ENCODE measurements at places on chromosomes 5 and 9. TPM values are rescaled to one million over a fixed set of nuclear protein-coding genes. Genes with fewer than 3 reads are reported as not detected.
A peak's percentile ranks its signal among the peaks of the same experiment; 100 is the strongest.

Gene MAPK9
- 31.3 TPM for total RNA-seq

Gene LRRC19
- 102 TPM for total RNA-seq

Gene KIF24
- total RNA-seq: 2.1 TPM

Gene WWC1
- 51.9 TPM for total RNA-seq

Gene SPATA31A3
- total RNA-seq: not detected

Gene PCDHA4
- not detected for total RNA-seq

GRCh38 chr5:79806741-79807140 lies 117.1 kb downstream of the CMYA5 start:
- no peak for DNase-seq
- H3K4me1 ChIP-seq: no peaks in the 10 kb centered on the region
- H3K27ac ChIP-seq: no peak overlapping the region
- no peaks in the 10 kb centered on the region for H3K27me3 ChIP-seq
- no peak overlapping the region for H3K4me3 ChIP-seq

DNA sequence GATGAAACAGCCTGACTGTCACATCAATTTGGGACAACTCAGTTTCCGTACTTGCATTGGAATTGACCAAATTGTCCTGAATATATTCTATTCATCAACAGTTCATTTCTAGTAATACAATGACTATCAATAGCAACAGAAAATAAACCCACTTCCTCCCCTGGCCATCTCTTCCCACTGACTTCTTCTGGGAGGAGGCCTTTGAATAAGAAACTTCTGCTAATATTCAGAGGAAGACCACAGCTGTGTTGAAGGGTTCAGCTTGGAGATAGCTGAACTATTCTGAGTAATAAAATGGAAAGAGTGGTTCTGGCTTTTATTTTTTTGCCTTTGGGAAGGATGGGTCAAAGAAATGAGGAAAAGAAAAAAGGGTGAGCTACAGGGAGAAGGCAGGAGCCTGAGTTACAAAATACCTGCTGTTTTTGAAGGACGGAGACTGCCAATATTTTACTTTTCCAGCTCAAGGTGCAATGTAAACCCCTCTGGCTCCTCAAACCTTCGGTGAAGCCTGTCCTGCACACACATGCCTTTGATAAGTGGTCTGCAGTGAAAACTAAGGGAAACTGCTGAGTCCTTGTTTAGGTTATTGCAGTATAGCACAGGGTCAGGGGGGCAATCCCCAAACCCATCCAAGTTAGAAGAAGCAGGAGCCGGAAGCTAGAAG lies 29.9 kb downstream of the FYB1 start:
- no peak overlapping the region for H3K4me3 ChIP-seq
- no peaks in the 10 kb centered on the region for H3K27me3 ChIP-seq
- peaks cover 3% of the 10 kb centered on the region for H3K4me1 ChIP-seq
- no peaks in the 10 kb centered on the region for H3K36me3 ChIP-seq
- DNase-seq: no peak
- no peak overlapping the region for H3K27ac ChIP-seq

DNA sequence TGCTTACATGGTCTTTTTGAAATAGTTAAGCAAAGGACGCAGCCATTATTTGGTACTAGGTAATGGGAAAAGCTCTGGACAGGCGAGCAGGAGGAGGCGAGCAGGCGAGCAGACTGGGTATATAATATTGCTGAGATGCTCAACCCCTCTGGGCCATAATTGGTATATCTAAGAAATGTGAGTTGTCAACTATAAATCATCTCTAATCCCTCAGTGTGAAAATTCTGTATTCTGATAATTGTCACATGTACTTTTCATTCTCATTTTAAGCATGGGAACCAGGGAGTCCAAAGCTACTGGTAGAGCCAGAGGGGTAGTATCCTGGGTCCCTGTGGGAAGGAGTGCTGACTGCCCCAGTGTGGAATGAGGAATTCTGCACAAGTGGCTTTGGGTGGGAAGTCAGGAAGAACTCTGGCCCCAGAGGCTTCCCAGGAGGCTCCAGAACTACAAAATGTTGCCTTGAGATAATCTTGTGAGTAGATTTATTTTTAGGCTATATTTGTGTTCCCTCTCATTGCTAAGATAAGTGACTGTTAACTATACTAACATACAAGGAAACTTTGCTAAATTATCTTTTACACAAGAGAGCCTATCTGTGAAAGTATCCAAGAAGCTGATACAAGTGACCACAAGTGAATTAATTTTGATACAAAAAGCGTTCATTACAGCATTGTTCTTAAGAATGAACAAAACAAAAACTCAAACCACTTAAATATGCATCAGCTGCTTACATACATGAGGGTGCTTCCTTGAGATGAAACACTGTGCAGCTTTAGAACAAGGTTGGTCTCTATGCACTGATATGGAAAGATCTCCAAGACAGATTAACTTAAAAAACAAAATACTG lies 70.5 kb upstream of the TNFAIP8 start:
- no peaks in the 10 kb centered on the region for H3K36me3 ChIP-seq
- no peak overlapping the region for H3K4me3 ChIP-seq
- no peak for DNase-seq
- peaks cover 2% of the 10 kb centered on the region for H3K4me1 ChIP-seq
- H3K27ac ChIP-seq: no peak overlapping the region
- H3K27me3 ChIP-seq: no peaks in the 10 kb centered on the region

DNA sequence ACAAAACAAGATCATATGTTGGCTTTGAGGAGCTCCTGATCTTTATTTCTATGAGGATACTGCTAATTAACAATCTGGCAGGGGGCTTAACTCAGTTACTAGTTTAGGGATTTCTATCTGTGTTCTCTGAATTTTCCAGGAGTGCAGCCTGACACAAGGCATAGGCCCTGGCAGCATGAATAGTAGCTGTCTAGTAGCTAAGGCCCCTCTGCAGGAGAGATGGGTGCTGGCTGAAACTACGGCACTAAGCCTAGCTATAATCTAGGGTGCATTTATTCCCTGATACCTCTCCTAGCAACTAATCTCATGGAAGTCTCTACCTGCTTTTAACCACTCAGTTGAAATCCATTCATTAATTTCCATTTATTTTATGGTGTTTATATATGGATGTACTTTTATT lies 268.2 kb downstream of the TMEM232 start:
- H3K27me3 ChIP-seq: no peaks in the 10 kb centered on the region
- no peak overlapping the region for H3K4me3 ChIP-seq
- no peaks in the 10 kb centered on the region for H3K4me1 ChIP-seq
- DNase-seq: no peak

DNA sequence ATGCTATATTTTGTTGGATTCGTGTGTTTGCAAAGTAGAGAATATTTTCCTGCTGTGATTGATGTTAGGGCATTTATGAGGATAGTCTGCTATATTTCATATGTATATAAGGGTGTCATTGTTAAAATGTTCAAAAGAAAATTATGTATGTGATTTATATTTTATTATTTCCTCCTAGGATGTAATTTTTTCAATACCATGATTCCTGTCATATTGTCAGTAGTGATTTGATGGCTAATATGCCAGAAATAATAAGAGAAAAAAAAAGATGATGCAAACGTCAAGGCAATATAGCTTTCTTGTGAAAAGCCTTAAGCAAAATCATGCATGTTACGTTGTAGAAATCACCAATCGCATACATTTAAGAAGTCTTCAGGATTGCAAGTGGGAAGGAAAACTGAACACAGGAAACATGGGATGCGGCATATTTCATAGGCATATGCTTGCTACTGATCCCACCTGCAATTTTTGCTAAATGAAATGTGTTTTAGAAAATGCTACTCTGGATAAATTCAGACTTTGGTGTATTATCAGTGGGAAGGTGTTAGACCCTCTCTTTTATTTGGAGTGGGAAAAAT lies 224.5 kb downstream of the MAST4 start:
- no peak overlapping the region for H3K4me3 ChIP-seq
- no peak overlapping the region for H3K27ac ChIP-seq
- no peak for DNase-seq
- no peaks in the 10 kb centered on the region for H3K4me1 ChIP-seq
- no peaks in the 10 kb centered on the region for H3K36me3 ChIP-seq

- H3K4me1 ChIP-seq: no peaks in the 10 kb centered on the region
- no peak overlapping the region for H3K4me3 ChIP-seq
- DNase-seq: no peak
- no peaks in the 10 kb centered on the region for H3K27me3 ChIP-seq
- no peaks in the 10 kb centered on the region for H3K36me3 ChIP-seq
Measured at GRCh38 chr5:72407541-72407940, 87.4 kb downstream of the PTCD2 start.

- H3K36me3 ChIP-seq: no peaks in the 10 kb centered on the region
- no peaks in the 10 kb centered on the region for H3K4me1 ChIP-seq
Measured at GRCh38 chr5:164345173-164345849, 839.9 kb downstream of the MAT2B start.

GRCh38 chr5:175443514-175444059 lies 395 bp downstream of the DRD1 start:
- H3K36me3 ChIP-seq: no peaks in the 10 kb centered on the region
- no peaks in the 10 kb centered on the region for H3K27me3 ChIP-seq

- no peak overlapping the region for H3K4me3 ChIP-seq
- DNase-seq: no peak
- no peaks in the 10 kb centered on the region for H3K4me1 ChIP-seq
- no peaks in the 10 kb centered on the region for H3K27me3 ChIP-seq
- no peak overlapping the region for H3K27ac ChIP-seq
- no peaks in the 10 kb centered on the region for H3K36me3 ChIP-seq
Measured at GRCh38 chr5:167814828-167815227, 476.6 kb upstream of the WWC1 start.

DNA sequence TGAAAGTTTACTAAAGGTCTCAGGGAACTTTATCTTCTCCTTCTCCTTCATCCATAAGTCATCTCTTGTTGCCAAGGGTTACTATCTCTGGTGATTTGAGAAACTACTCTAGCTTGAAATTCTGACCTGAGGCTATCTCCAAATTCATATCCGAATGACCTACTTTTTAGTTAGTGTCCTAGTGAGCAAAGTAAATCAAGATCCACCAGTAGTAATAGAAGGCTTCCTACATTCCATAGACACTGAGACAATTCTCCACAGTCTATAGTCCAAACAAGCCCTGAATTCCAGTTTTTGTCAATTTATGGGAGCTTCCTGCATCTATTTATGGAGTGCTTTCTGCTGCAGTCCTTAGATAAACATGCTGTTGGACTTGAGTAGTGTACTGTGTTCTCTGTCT lies 5.0 kb downstream of the IL7R start:
- peak overlapping the region; percentile 7 for H3K27ac ChIP-seq
- H3K4me3 ChIP-seq: peak overlapping the region; percentile 38
- H3K4me1 ChIP-seq: no peaks in the 10 kb centered on the region
- H3K27me3 ChIP-seq: no peaks in the 10 kb centered on the region
- DNase-seq: no peak
- no peaks in the 10 kb centered on the region for H3K36me3 ChIP-seq

GRCh38 chr5:181283347-181283746 lies 22.4 kb upstream of the TRIM52 start:
- no peaks in the 10 kb centered on the region for H3K4me1 ChIP-seq
- no peak for DNase-seq
- H3K36me3 ChIP-seq: no peaks in the 10 kb centered on the region
- H3K27ac ChIP-seq: no peak overlapping the region
- H3K4me3 ChIP-seq: no peak overlapping the region

Measured in Peyer's patch (tissue), 4 donors.